ENCODE measurements at places on chromosomes 5 and 9.

DNA sequence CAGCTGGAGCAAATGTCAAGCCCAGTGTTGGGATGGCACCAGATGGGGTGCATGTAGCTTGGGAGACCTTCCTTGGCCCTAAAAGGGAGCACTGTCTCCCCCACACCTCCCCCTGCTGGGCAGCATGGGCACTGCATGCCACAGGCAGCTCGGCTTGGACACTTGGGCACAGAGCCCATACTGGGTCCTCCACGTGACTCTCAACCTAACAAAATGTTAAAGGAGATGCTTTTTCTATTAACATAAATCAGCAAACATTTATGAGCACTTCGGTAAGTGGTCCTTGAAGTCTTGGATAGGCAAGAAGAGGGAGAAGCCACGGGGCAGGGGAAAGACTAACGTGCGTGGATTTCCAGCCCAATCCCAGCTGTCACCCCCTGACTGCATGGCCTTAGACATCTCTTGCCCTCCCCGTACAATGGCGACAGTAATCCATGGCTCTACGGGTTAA lies 23.9 kb upstream of the MAPK9 start:
- no peak for DNase-seq

DNA sequence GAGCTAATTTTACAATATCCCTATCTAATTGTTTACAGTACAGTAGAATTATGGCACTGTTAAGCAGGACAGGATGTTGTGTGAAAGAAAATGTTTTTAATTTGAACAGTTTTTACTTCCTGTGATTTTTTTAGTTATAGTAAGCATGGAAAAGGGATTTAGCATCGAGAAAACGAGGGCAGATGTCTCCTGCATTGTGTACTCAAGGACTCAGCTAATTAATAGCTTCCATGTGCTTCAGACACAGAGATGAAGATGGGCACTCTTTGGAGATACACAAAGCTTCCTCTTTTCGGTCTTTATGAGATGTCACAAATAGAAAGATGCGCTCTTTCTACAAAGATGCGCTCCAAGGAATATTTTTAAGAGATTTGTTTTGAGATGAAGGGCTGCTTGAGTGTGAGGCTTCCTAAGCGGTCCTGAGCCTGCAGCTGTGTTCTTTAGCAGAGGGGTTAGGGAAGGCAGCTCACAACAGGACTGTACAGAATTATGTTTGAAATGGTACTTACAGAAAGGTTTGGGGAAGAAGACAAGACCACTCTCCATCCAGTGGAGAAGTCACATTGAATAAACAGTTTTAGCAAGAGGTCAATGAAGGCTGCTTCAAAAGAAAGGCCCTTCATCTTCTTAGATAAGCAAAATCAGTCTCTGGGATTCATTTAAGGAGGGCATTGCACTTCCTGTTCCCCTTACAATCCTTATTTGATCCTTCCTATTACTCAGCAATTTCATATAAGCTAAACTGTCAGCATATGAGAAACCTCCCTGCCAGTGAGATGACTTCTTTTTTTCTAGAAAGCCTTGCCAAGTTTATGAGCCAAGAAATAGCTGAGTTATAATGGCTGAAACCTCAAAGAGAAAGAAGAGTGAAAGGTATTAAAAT lies 311.5 kb downstream of the EFNA5 start:
- DNase-seq = no peak

- DNase-seq = no peak
Measured at GRCh38 chr9:15824310-15824709, 271.5 kb downstream of the CCDC171 start.

DNA sequence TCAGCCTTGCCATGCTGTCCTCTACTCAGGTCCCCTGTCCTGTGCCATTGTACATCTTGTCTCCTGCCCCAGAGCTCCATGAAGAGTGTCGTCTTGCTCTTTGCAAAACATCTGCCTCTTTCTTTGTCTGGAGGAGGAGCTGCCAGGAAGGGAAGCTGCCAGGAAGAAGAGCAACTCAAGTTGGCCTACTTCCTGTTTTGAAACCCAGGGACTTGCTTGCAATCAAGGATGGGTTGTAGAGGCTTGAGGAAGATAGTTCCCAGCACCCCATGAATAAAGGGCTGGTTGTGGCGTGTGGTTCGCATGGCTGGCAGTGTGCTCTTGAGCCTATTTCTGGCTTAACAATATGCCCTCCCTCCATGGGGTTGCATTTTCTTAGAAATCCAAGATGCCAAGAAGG lies 53.0 kb upstream of the CPEB4 start:
- DNase-seq = no peak

DNA sequence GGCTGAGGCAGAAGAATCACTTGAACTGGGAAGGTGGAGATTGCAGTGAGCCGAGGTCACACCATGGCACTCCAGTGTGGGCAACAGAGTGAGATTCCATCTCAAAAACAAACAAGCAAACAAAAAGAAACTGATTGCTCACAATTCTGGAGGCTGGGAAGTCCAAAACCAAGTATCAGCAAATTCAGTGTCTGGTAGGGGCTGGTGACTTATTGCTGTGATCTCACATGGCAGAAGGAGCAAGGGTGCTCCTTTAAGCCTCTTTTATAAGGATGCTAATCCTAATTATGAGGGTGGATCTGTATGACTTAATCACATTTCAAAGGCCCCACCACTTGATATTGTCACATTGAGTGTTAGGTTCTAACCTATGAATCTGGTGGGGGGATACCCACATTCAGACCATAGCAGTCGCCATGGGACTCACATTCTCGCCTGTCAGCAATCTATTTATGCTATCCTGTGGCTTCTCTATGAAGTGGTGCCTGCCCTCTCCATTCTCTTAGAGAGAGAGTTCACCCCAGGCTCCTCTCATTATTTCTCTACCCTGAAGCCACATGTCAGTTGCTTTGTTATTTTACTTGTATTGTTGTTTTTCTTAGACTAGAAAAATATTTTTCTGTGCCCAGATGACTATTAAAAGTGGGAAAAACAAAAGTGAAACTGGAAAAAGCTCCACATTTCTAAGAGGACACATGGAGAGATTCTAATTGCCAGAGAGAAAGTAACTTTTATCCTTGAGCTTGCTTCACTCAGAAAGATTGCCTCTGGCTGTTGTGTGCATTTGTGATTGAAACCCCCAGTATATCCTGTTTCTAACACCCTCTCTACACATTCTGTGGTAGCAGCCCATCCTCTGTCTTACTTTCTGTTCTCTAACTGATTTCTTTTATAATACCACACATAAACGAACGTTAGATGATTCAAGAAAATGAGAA lies 18.8 kb upstream of the PRLR start:
- no peak for DNase-seq

DNA sequence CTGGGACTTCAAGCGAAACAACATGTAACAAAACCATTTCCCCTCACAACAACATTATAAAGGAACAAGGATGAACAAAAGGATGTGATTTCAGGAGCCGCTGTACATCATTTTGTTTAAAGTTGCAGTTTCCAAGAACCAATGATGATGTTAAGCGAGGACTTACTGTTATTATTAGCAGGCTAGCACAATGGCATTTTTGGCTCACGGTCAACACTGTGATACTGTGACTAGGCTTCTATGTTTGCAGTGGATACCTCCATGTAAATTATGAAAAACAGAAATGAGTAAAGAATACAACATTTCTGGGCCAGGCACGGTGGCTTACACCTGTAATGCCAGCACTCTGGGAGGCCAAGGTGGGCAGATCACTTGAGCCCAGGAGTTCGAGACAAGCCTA lies 113.0 kb downstream of the AUH start:
- no peak for DNase-seq

Measured in suprapubic skin (tissue), 4 donors.